Putamen (tissue), 1 donor: ENCODE measurements at places on chromosomes 1 and 21.

GRCh38 chr1:89557956-89558355, 33.3 kb downstream of the LRRC8B start:
- DNase-seq, result no peak

GRCh38 chr1:222928212-222928611, 113.4 kb downstream of the DISP1 start:
- peak; percentile 17 for DNase-seq

DNA sequence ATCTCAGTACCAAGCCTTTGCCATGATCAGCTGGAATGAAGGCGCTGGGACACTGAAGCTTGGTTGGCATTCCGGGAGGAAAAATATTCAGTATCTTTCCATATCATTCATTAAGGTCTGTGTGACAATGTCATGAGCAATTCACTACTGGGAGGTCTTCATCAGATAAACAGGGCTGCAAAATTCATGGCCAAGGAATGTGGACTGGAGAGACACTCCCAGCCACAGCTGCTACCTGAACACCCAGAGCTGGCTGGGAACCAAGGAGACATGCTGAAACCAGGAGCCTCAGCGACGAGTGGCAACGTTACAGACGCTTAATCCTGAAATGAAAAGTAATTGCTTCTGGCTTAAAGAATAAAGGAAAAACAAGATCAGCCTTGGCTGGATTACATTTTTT, 30.6 kb upstream of the DDAH1 start:
- DNase-seq, result no peak

- no peak for DNase-seq
Measured at GRCh38 chr21:36542312-36543101, 62.6 kb upstream of the CLDN14 start.
